Cardiac muscle cell (in vitro differentiated cells and primary cell): ENCODE measurements at places on chromosomes 5 and 9. TPM values are rescaled to one million over a fixed set of nuclear protein-coding genes. Genes with fewer than 3 reads are reported as not detected.

GRCh38 chr5:142531977-142532780, 153.7 kb downstream of the FGF1 start:
- no peaks in the 10 kb centered on the region for H3K36me3 ChIP-seq
- H3K4me1 ChIP-seq: no peaks in the 10 kb centered on the region
- no peak overlapping the region for H3K27ac ChIP-seq
- H3K27me3 ChIP-seq: no peaks in the 10 kb centered on the region
- DNase-seq: no peak
- no peak overlapping the region for H3K4me3 ChIP-seq

GRCh38 chr5:96868603-96869371, 7.5 kb upstream of the ERAP2 start:
- H3K27me3 ChIP-seq: no peaks in the 10 kb centered on the region
- H3K27ac ChIP-seq: no peak overlapping the region
- no peaks in the 10 kb centered on the region for H3K36me3 ChIP-seq
- peak; percentile 83 for DNase-seq
- H3K4me3 ChIP-seq: no peak overlapping the region
- peaks cover 5% of the 10 kb centered on the region for H3K4me1 ChIP-seq

DNA sequence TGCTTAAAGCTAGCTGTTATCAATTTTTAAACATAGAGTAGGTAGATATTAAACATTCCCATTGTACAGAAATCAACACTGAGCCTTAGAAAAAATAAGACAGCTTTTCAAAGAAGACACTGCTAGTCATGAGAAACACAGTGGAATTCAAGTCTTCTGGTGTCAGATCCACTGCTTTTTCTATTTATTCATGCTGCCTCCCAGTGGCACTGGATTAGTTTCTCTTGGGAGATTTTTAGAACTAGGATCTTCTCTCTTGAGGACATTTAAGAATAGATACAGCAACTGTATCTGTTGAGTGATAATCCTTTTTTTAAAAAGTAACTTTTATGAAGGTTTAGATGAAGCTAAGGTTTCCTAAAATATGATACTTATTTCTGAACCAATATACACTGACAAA, 1635.4 kb upstream of the C9orf72 start:
- no peak for DNase-seq
- no peak overlapping the region for H3K4me3 ChIP-seq
- H3K27ac ChIP-seq: no peak overlapping the region
- peaks cover 62% of the 10 kb centered on the region for H3K27me3 ChIP-seq

GRCh38 chr9:77952635-77953328, 78.8 kb downstream of the GNAQ start:
- no peak for DNase-seq
- no peak overlapping the region for H3K4me3 ChIP-seq
- peaks cover 12% of the 10 kb centered on the region for H3K4me1 ChIP-seq
- no peak overlapping the region for H3K27ac ChIP-seq
- H3K36me3 ChIP-seq: no peaks in the 10 kb centered on the region
- no peaks in the 10 kb centered on the region for H3K27me3 ChIP-seq

- DNase-seq: peak; percentile 27
- peaks cover 14% of the 10 kb centered on the region for H3K4me1 ChIP-seq
- H3K4me3 ChIP-seq: peak overlapping the region; percentile 84
- H3K27me3 ChIP-seq: no peaks in the 10 kb centered on the region
- no peaks in the 10 kb centered on the region for H3K36me3 ChIP-seq
- peak overlapping the region; percentile 98 for H3K27ac ChIP-seq
These were observed 603 bp downstream of the PPIP5K2 start for GRCh38 chr5:103120607-103121200.

DNA sequence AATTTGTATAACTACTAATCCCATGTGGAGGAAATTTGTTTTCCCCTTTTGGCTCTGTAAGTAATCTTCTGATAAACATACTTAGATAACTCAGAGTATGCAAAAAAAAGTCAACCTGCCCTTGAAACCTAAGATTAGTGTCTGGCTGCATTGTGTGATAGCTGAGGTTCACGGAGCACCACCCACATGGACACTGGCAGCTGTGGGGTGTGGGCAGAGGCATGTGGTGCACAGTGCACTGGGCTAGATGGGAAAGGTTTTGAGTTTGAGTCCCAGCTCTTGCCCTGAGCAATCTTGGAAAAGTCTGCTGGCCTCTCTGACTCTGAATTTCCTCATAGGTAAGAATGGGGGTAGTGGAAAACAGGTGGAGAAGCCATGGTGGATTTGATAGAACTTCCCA, 75.1 kb downstream of the PLCXD3 start:
- no peak for DNase-seq
- H3K27me3 ChIP-seq: no peaks in the 10 kb centered on the region
- H3K36me3 ChIP-seq: no peaks in the 10 kb centered on the region
- no peak overlapping the region for H3K4me3 ChIP-seq
- peak overlapping the region; percentile 59 for H3K27ac ChIP-seq
- H3K4me1 ChIP-seq: peaks cover 23% of the 10 kb centered on the region

GRCh38 chr9:35060548-35061207, 11.7 kb downstream of the VCP start:
- H3K27me3 ChIP-seq: no peaks in the 10 kb centered on the region
- no peak overlapping the region for H3K27ac ChIP-seq
- peaks cover 98% of the 10 kb centered on the region for H3K36me3 ChIP-seq
- no peaks in the 10 kb centered on the region for H3K4me1 ChIP-seq
- no peak for DNase-seq

DNA sequence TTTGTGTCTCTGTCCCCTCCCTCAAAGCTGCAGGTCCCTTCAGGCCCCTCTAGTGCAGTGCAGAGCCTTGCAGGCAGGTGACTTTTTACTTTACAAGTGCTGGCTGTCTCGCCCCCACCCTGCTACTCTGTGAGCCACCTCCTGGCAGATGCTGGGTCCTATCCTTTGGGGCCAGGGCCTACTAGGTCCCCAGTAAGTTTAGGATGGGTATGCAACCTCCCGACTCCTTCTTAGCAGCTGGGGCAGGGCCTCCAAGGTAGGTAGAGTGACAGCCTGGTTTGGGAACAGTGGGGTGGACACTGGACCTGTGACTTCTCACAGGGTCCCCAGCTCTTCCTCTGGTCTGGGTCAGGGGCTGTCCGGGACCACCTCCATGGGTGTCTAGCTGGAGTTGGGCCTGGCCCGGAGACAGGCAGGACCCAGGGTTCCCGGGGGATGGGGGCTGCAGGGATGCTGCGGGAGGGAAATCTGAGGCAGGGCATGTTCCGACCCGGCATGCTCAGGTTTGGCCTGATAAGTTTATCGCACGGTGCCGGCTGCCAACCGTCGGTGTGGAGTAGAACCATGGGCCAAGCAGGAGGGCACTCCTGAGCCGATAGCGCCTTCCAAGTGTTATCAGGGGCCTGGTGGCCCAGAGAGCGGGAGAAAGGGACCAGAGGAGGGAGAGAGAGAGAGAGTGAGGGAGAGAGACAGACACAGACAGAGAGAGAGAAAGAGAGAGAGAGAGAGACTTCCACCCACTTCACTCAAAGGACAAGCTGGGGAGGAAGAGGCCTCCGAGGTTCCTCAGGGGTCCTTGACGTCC, 20.5 kb downstream of the GFI1B start:
- H3K36me3 ChIP-seq: no peaks in the 10 kb centered on the region
- peaks cover 13% of the 10 kb centered on the region for H3K4me1 ChIP-seq
- no peak overlapping the region for H3K27ac ChIP-seq
- H3K27me3 ChIP-seq: no peaks in the 10 kb centered on the region
- H3K4me3 ChIP-seq: no peak overlapping the region

DNA sequence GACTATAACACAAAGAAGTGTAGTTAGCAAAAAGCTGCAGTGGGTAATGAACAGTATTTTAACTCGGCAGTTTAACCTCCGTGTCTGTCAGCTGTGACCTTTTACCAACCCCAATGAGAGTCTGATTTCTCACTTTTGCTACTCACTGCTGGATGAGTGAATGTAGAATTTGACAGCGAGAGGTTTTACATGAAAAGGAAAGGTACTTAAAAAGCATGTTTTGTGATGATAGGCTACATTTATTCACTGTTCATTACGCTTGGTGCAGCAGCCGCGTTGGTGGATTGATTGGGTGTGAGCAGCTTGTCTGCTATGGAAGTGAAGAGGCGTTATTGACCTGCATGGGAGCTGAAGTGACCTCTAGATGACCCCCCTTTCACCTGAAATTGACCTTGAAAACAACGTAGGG, 867.7 kb downstream of the NR2F1-AS1 start:
- DNase-seq: no peak
- H3K4me1 ChIP-seq: peaks cover 4% of the 10 kb centered on the region
- no peak overlapping the region for H3K4me3 ChIP-seq
- no peak overlapping the region for H3K27ac ChIP-seq
- H3K36me3 ChIP-seq: no peaks in the 10 kb centered on the region

GRCh38 chr9:125687163-125687863, 19.7 kb downstream of the MAPKAP1 start:
- H3K4me1 ChIP-seq: no peaks in the 10 kb centered on the region
- no peak for DNase-seq
- no peaks in the 10 kb centered on the region for H3K36me3 ChIP-seq
- no peaks in the 10 kb centered on the region for H3K27me3 ChIP-seq

Gene PCDHA9
- 1.6 and 2.2 TPM in 2 replicates for total RNA-seq
